ENCODE measurements at places on chromosomes 2 and 18. TPM values are rescaled to one million over a fixed set of nuclear protein-coding genes. Genes with fewer than 3 reads are reported as not detected.

The C2orf42 gene
- 18.6 TPM for polyA plus RNA-seq

The RFTN2 gene
- polyA plus RNA-seq, result 19.9 TPM

GRCh38 chr18:44852818-44853217 is 172.1 kb downstream of the SETBP1 start:
- DNase-seq, result no peak

GRCh38 chr18:46072376-46072867 is 362 bp upstream of the PSTPIP2 start:
- DNase-seq, result no peak

DNA sequence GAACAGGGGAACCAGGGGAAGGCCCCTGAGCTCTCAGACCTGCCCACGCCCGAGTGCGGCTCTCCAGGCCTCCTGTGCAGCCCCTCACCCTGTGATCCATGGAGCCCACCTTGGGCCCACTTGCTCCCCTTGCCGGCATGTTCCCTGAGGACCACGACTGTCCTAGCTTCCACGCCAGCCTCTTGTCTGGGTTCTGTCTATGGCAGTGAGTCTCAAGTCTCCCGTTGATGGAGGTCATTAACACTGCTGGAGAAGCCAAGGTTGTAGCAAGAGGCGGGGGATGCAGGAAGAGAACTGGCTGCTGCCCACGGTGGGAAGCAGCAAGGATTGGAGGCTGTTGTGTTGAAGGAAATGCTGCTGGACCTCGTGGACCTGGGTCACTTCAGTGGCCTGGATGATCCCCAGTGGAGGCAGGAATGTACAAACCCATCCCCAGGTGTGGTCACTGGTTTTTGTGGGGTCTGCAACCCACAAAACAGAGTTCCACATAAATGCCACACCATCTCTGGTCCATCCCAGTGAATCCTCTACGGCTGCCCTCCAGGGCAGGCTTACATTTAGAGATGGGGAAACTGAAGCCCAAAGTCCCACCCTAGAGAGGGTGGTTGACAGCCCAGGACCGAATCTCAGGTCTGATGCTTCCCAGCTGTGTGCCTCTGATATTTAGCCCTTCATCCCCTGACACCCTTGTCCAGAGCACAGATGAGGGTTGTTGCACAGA is 150.3 kb downstream of the NDUFA10 start:
- no peak for DNase-seq

GRCh38 chr2:100141906-100142305 is 484 bp downstream of the AFF3 start:
- no peak for DNase-seq

Measured in left renal cortex interstitium (tissue), 4 donors.